ENCODE measurements at places on chromosomes 3 and 15.

DNA sequence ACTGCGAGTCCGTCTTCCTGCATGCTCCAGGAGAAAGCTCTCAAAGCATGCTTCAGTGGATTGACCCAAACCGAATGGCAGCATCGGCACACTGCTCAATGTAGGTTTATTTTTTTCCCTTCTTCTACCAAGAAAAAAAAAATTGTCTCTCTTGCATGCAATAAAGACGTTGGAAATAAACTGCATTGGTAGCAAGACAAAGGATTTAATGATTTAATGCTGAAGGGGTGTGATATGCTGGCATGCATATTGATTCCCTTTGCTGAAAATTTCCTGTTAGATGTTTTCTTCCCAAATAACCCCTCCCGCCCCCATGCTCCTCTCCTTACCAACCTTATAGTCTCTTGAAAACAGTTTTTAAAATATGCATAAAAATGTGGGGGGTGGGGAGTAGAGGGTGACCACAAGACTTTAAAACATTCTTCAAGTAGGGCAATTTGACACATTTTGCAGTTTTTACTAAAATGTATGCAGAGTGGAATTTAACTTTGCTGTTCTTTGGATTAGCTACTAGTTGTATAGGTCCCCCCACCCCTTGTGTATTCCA is 799 bp downstream of the RARB start:
- DNase-seq, result no peak

- DNase-seq, result no peak
Measured at GRCh38 chr15:41562244-41562643, 3.2 kb downstream of the TYRO3 start.

DNA sequence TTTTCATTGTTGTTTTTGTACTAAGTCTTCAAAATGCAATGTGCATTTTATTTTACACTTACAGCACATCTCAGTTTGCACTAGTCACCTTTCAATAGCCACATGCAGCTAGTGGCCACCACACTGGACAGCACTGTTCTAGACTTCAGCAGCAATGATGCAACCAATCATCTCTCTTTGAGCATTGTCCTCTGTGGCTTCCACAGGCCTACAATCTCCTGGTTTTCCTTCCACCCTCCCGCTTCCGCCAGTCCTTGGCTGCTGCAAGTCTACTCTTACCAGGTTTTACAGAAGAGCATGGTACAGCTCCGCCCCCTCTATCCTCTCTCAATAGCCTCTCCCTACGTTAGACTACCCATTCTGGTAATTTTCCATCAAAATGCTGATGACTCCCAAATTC is 25.1 kb upstream of the FSIP1 start:
- no peak for DNase-seq

DNA sequence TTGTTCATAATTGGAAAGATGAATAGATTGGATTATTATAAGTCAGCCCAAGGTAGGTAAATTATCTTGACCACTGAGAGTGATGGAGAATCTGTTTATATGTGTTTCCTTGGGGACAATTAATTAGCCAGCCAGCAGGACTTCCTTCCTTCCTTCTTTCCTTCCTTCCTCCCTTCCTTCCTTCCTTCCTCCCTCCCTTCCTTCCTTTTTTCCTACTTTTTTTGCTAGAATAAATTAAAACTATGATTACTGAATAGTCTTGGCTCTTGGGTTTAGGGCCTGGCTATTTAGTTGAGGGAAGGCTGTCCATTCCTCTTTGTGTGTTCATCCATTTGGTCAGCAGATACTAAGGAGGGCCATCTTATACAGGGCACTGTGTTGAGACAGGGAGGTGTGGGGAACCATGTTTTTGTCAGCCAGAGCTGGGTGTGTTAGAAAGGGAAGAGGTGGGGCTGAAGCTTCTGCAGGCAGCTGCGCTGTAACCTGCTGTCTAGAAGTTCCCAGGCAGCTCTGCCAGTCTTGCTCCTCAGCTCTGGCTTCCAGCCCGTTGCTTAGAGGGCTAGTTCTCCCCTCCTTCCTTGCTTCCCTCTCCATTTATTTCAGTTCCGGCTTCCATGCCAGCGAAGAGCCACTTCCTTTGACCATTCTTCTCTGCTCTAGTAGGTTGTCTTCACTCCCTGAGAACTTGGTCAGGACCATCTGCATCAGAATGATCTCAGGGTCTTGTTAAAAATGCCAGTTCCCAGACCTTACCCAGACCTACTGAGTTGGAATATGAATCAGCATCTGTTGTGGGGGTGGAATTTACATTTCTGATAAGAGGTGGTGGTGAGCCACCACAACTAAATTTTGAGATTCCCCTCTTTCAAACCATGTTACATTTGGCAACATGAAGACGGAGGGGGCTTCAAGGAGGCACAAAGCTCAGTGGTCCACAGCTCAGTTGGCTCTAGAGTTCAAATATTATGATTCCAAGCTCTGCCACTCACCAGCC is 113.9 kb downstream of the DGKG start:
- no peak for DNase-seq

GRCh38 chr3:181913254-181913653 is 201.5 kb downstream of the SOX2 start:
- no peak for DNase-seq

All from hematopoietic multipotent progenitor cell treated with erythropoietin and hydrocortisone succinate and interleukin-3 and kit ligand, for 15 days (in vitro differentiated cells).